C1 segment of cervical spinal cord (tissue), 14 donors: ENCODE measurements at places on chromosomes 1 and 21.

- no peak for DNase-seq
These were observed 10.2 kb upstream of the ASPM start for GRCh38 chr1:197156692-197157091.

GRCh38 chr21:15444118-15444960 lies 285.4 kb upstream of the USP25 start:
- no peak for DNase-seq

DNA sequence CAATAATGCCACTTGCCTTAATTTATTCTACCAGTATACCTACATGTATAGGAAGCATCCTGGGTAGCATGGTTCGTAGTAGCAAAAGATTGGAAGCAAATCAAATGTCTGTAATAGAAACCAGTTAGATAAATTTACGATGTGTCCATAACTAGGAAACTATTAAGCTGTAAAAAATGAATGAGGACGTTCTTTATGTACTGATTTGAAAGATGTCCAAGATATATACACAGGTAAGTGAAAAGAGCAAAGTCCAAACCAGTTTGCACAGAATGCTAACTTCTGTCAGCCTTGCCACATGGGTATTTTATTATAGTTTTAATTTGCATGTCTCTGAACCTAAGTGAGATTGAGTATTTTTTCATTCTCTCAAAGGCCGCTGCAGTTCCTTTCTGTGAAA lies 251.8 kb upstream of the IRF2BP2 start:
- no peak for DNase-seq

DNA sequence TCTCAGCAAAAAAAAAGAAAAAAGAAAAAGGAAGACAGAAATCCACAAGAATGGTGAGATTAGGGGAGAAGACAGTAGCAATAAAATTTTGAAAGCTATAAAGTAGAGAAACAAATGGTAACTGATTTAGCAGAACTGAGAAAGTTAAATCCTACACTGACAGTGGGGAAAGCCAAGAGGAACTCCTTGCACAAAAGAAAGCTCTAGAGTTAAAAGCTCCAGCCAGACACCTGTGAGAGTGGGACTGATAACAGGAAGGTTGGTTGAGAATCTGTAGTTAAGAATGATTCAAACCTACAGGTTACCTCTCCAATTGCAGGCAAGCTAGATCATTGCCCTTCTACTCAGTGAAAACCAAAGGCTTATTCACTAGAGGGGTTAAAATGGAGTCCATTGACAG lies 23.6 kb downstream of the FBXO28 start:
- DNase-seq: no peak

GRCh38 chr1:246782120-246782900 lies 58.1 kb downstream of the SCCPDH start:
- no peak for DNase-seq

- DNase-seq: no peak
These were observed 16.0 kb upstream of the MTARC2 start for GRCh38 chr1:220732137-220732536.

GRCh38 chr1:60224523-60224922 lies 151.0 kb upstream of the C1orf87 start:
- DNase-seq: no peak

DNA sequence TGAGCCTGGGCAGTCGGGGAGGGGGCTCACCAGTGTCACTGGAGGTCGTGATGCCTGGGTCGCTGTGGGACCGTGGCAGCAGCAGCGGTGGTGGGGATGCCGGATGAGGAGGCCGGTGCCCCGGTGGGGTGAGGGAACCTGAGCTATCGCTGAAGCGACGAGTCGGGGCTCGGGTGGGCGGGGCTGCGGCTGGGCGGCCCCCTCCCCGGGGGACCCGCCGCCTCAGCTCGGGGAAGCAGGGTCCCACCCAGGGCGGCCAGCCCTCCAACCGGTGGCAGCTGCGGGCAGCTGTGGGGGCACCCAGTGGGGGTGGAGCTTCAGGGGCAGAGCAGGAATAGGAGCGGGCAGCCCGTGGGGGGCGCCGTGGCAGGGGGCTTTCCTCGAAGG lies 5.0 kb downstream of the ENTREP3 start:
- no peak for DNase-seq

GRCh38 chr1:198846556-198846955 lies 207.7 kb downstream of the PTPRC start:
- no peak for DNase-seq

DNA sequence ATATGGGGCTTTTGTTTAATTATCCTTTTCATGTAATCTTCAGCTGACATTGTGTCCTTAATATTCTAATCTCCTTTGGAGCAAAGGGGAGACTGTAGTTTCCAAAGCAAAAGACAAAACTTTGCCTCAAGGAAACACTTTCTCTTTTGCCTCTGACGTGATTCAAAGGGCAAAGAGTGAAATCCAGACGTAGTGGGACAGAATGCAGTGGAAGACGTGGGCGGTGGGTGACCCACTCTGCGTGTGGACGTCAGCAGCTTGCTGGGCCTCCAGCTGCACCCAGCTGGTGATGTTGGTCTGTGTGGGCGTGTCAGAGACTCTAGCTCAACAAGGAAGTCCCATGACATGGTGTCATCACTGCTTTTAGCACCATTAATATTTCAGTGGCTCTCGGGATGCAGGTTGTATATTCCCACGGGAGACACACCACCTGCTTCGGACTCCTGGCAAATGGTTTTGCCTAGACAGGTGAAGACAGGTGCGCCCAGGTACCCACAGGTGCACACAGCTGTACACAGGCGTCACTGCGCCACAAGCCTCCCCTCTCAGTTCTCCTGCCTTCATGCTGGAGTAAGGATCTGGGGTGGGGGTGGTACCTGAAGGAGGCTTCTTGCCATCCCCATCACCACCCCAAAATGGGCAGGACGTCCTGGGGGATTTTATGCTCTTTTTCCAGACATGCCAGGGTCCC lies 292.1 kb upstream of the VAMP3 start:
- no peak for DNase-seq
